ENCODE measurements at places on chromosomes 2 and 18.

- no peak for DNase-seq
Measured at GRCh38 chr2:236997069-236997715, 88.5 kb upstream of the COPS8 start.

DNA sequence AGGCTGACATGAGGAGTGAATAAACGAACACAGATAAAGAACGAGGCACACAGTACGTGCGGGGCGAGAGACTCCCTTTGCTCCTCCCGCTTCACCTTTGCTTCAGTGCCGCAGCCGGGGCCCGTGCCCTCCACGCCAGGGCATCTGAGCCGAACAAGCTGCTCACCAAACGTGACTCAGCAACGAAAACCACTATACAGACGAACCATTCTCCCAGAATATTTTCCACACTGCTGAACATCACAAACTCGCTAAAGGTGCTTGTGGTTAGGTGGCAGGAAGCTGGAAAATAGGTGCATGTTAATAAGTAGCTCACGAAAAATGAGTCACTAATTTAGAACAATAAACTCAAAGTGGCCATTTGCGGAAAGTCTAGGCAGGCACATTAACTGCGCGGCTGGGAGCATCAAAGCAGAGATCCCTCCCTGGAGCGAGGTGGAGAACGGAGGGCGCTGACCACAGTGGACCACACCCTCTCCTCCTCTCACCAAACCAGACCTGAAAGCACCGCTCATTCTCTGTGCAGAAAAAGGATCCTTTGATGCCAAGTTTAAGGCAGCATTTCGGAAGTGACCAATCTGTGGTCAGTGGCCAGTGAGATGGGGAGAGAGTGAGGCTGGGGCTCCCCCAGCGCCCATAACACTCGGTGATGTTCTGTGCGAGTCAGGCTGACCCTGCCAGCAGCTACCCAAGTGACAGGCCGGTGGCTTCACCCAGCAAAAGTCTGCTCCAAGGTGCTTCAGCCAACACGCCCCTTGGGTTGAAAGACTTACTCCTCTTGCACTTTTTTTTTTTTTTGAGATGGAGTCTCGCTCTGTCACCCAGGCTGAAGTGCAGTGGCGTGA is 153.2 kb downstream of the HDAC4 start:
- peak; percentile 11 for DNase-seq

GRCh38 chr2:110211938-110212858 is at the start of gene MTLN:
MTLN (minus strand) TSS chr2:110212547; CDS start chr2:110212525, 22 bp downstream.
- peak; percentile 74 for DNase-seq

DNA sequence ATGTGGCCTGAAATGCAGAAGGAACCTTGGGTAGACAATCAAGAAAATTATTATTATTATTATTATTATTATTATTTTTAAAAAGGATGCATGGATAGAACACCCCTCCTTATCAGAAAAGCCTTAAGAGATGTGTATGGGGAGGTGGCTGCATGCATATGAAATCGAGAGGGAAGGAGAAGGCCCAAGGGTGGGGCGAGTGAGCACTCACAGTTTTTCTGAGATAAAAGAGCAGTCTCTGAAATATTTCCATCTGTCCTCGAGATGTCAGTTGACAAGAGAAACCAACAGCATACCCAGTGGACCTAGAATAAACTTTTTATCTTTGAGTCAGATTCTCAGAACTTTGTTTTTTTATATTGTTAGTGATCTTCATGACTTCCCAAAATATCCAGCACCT is 282.9 kb downstream of the GPD2 start:
- DNase-seq = no peak

GRCh38 chr18:13558124-13558523 is 168.2 kb downstream of the FAM210A start:
- peak; percentile 67 for DNase-seq

GRCh38 chr2:60109744-60110143 is 443.7 kb downstream of the BCL11A start:
- DNase-seq = no peak

GRCh38 chr2:16330012-16330411 is 335.6 kb downstream of the CYRIA start:
- no peak for DNase-seq

DNA sequence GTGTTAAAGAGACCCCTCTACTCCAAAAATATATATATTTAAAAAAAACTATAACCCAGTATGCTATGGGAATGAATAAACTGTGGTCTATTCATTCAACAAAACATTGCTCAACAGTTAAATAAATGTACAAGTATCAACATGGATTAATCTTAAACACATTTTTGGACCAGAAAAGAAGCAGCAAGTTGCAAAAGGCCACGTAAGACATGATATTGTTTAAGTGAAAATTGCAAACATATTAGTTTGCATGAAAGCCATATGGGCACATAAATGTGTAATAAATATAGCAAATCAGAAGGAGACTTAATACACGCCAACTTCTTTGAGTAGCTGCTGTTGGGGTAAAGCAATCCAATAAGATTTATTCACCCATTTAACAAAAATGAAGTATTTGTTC is 321.5 kb downstream of the FBXO15 start:
- no peak for DNase-seq

- DNase-seq = no peak
Measured at GRCh38 chr2:147150241-147150635, 694.6 kb upstream of the ACVR2A start.

DNA sequence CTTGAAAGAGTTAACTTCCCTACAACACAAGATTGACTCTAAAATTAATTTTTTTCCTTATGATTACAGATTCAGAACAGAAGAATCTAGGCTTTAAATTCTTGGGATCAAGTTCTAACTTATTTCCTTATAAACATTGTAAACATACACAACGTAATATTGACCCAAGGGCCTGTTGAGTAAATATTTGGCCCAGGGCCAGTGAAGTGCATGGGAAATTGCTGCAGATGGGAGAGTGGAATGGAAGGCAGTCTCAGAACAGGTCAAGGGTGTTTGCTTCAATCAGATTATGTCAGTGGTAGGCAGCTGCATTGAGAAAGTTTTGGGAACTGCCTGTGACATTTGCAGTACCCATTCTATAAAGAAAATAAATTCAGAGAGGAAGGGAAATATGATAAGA is 137.6 kb downstream of the MYO1B start:
- DNase-seq = no peak

DNA sequence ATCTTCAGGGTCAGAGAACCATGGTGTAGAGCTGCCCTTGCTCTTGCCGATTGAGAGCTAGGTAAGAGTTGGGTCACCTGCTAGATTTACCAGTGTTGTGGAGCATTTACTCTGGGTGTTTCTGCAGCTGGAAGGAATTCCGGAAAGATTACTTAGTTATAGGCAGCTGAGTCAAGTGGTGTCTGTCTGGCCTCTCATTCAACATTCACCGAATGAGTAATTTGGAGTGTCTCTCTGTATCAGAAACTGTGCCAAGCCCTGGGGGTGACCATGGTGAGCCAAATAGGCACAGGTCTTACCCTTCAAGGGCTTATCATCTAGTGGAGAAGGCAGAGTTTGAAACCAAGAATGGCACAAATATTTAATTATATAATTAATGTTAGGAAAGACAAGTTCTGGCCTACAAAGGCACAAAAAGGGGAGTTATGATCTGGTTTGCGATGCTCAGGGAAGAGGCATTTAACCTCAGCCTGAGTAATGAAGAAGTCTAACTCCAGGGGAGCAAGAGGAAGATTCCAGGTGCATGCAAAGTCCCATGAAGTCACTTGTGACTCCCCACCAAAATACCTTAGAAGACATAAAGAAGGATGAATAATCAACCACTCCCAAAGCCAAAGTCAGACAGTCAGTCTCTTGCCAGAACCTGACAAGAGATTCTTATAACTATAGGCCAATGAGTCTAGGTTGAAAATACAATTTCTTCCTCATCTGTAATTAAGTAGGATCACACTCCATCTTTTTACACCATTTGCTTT is 12.5 kb downstream of the SETBP1 start:
- DNase-seq = no peak

DNA sequence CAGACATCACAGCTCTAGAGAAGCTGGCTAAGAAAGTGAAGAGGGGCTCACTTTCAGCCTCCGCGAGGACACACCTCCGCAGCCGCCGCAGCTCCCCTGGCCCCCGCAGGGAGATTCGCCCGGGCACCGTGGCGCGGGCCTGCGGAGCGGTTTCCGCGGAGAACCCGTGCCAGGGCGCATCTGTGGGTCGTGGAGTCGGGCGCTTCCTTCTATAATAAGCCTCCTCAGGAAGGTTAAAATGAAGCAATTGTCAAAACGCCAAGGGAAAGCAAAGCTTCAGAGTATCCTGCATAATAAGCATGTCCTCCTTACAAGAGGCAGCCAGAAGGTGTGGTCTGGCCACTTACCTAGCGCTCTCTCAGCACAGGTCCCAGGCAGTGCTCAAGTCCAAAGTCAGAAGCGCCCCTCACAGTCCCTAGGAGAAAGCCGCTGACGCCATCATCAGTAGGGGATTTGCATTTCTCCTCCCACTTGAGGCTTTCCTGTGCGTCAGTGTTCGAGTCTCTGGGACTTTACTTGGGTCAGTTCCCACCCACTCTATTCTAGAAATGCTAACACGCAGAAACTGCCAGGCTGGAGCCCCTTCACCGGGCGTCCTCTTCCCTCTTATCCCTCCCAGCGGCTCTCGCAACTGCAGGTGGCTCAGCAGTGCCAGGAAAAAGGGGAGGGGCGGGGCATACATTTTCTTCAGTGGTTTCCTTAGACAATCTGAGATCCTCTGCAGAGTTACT is at the start of gene STAT4:
TSS of gene STAT4 (minus strand) at position 395 of the 731 bp plus-strand sequence. CDS start 2,791 bp downstream, outside the sequence.
- DNase-seq = peak; percentile 91

Measured in CD4-positive, alpha-beta T cell treated with Interleukin-4 for 1 hour (primary cell).